ENCODE measurements at places on chromosomes 7 and 10. TPM values are rescaled to one million over a fixed set of nuclear protein-coding genes. Genes with fewer than 3 reads are reported as not detected.

DNA sequence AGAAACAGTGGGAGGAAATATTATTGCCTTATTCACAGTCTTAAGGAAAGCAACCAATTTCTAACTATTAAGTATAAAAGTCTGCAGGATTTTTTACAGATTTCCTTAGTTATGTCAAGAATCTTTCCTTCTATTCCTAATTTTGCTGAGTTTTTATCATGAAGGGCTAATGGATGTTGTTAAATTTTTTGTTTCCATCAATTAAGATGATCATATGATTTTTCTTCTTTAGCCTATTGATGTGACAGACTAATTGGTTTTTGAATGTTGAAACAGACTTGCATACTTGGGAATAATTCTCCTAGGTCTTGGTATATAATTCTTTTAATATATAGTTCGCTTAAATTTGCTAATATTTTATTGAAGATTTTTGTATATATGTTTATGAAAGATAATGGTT, 569.1 kb upstream of the KCND2 start:
- H3K27me3 ChIP-seq = no peaks in the 10 kb centered on the region
- no peaks in the 10 kb centered on the region for H3K4me1 ChIP-seq
- no peaks in the 10 kb centered on the region for H3K36me3 ChIP-seq
- DNase-seq = no peak
- no peak overlapping the region for H3K4me3 ChIP-seq

DNA sequence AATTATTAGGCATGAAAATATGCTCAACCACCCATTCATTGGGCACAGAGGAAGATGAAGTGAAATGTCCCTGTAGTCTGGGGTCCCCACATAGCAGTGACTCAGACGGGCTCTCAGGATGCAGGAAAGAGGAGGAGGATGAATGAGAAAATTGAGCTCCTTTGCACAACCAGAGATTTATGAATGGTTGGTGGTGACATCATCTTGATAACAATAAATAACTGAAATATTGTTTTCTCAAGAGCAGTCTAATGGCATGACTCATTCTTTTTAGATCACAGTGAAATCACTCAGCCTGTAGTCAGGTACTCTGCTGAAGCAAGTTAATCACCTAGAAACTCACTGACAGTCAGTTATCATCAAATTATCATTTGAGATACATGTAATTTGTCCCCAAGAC, 254.1 kb downstream of the RELN start:
- H3K4me3 ChIP-seq = no peak overlapping the region
- no peak overlapping the region for H3K27ac ChIP-seq

DNA sequence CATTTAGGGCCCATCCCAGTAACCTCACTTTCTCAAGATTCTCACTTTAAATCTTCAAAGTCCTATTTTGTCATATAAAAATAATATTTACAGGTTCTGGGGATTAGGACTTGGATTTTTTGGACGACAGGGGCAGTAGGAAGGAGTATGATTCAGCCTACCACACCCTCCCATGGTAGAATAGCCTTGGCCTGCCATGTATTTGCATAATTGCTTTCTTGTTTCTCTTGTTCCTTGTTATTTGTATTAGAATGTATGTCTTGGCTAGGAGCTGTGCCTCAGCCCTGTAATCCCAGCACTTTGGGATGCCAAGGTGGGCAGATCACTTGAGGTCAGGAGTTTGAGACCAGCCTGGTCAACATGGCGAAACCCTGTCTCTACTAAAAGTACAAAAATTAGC, 92.5 kb downstream of the ELAPOR2 start:
- no peak overlapping the region for H3K27ac ChIP-seq
- no peaks in the 10 kb centered on the region for H3K27me3 ChIP-seq
- H3K36me3 ChIP-seq = no peaks in the 10 kb centered on the region
- H3K4me1 ChIP-seq = no peaks in the 10 kb centered on the region

GRCh38 chr7:26508917-26509316, 217.3 kb downstream of the SNX10 start:
- peaks cover 12% of the 10 kb centered on the region for H3K4me1 ChIP-seq
- no peak overlapping the region for H3K27ac ChIP-seq
- peaks cover 5% of the 10 kb centered on the region for H3K27me3 ChIP-seq
- DNase-seq = no peak
- H3K4me3 ChIP-seq = no peak overlapping the region
- no peaks in the 10 kb centered on the region for H3K36me3 ChIP-seq

GRCh38 chr10:108427146-108427545, 1262.6 kb upstream of the SORCS1 start:
- DNase-seq = no peak
- H3K4me1 ChIP-seq = no peaks in the 10 kb centered on the region

DNA sequence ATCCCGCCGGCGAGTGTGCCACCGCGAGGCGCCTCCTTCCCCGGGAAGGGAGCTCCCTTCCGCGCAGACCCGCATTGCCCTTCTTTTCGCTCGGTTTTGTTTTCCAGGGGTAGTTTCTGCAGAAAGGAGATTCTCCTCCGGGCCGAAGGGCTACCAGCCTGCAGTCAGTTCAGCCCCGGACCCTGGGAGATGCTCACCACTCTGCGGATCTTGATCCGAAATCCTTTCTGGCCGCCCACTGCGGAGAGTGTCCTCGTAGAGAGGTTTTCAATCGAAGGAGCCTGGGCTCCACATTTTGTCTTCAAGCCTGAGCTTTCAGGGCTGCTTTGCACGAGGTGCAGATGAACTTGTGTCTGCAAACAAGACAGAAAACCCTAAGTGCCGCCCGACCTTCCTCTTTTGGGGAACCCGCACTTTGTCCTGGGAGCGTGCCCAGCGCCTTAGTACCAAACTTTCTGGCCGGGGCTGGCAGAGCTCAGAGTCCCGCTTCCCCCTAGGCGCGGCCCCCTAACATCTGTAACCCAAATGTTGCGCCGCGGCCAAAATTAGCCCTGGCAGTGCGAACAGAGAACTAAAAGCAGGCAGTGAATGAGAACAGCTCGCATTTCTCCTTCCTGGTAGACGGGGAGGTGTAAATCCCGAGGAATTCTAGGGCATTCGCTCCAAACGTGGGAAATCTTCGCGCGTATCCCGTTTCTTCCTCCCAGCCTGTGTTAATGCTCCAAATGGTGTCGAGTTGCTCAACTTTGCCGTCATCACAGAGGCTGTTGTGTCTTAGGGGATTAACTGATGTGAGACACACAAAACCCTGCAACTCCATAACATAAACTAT, 6.7 kb upstream of the EN2 start:
- H3K27me3 ChIP-seq = peaks cover 94% of the 10 kb centered on the region
- peak; percentile 30 for DNase-seq
- H3K4me1 ChIP-seq = peaks cover 46% of the 10 kb centered on the region
- no peak overlapping the region for H3K4me3 ChIP-seq

DNA sequence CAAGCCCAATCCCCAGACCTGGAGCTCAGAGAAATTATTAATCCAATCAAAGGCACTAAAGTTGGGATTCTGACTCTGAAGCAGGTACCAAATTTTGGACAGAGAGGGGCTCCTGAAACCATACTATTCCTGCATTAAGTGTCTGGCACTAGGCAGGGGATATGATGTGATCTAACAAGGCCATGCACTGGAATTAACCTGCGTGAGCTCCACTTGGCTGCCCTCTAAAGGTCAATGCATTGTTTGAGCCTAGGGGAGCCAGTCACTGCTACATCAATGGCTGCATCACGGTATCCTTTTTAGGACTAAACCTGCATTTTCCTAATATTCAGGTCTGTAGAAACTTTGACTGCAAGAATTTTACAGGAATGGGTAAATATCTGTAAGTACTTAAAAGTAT, 42.1 kb downstream of the ST8SIA6 start:
- no peaks in the 10 kb centered on the region for H3K36me3 ChIP-seq
- H3K27ac ChIP-seq = no peak overlapping the region
- no peak for DNase-seq
- H3K27me3 ChIP-seq = no peaks in the 10 kb centered on the region
- H3K4me3 ChIP-seq = no peak overlapping the region

GRCh38 chr7:90828601-90829000, 232.5 kb downstream of the CDK14 start:
- no peak overlapping the region for H3K27ac ChIP-seq
- no peaks in the 10 kb centered on the region for H3K4me1 ChIP-seq
- no peaks in the 10 kb centered on the region for H3K27me3 ChIP-seq
- no peaks in the 10 kb centered on the region for H3K36me3 ChIP-seq
- H3K4me3 ChIP-seq = no peak overlapping the region

DNA sequence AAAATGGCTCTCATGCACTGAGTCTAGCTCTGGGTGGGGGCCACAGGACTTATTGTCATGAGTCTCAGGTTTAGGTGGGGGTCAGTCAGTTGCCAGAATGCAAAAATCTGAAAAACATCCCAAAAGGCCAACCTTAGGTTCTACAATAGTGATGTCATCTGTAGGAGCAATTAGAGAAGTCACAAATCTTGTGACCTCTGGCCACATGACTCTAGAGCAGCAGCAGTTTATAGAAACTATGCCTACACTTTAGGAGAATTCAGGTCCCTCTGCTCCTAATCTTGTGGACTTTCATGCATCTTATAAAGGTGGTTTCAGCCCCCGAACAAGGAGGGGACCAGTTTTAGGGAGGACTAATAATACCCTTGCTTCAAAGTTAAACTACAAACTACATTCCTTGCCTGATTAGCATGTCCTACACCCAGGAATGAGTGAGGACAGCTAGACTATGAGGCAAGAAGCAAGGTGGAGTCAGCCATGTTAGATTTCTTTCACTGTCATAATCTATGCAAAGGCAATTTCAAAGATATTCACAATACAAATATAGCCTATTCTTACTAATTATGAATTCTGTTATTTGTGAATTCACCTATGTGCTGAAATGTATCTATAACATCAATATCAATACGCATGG, 123.5 kb upstream of the ADCY1 start:
- no peaks in the 10 kb centered on the region for H3K27me3 ChIP-seq
- H3K36me3 ChIP-seq = no peaks in the 10 kb centered on the region
- H3K27ac ChIP-seq = no peak overlapping the region
- peaks cover 3% of the 10 kb centered on the region for H3K4me1 ChIP-seq
- no peak overlapping the region for H3K4me3 ChIP-seq

DNA sequence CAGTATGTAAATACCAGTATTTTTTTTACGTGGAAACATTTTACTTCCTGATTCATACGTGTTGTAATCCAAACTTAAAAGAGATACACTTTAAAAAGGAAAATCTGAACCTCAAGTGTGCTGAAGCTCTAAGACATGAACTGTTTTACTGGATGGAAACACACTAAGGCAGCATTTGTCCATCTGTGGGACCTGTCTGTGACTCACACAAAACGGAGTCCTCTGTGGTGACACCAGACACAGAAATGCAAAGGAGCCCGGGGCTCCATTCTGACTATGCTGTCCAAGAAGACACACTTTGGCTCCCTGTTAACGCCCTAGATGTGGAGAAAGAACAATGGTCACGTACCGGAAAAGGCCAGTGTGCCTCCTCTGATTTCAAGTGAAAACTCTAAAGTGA, 23.9 kb downstream of the RNF133 start:
- peak; percentile 20 for DNase-seq
- no peak overlapping the region for H3K4me3 ChIP-seq
- no peaks in the 10 kb centered on the region for H3K27me3 ChIP-seq
- H3K27ac ChIP-seq = peak overlapping the region; percentile 19
- no peaks in the 10 kb centered on the region for H3K36me3 ChIP-seq

GRCh38 chr10:23310404-23310803, 34.2 kb downstream of the C10orf67 start:
- H3K4me3 ChIP-seq = no peak overlapping the region
- DNase-seq = no peak
- no peak overlapping the region for H3K27ac ChIP-seq
- no peaks in the 10 kb centered on the region for H3K27me3 ChIP-seq
- H3K36me3 ChIP-seq = no peaks in the 10 kb centered on the region
- no peaks in the 10 kb centered on the region for H3K4me1 ChIP-seq

GRCh38 chr10:133235932-133236331, 1.7 kb upstream of the VENTX start:
- H3K36me3 ChIP-seq = no peaks in the 10 kb centered on the region
- H3K27ac ChIP-seq = no peak overlapping the region

GRCh38 chr7:87608431-87608830, 7.7 kb upstream of the ABCB1 start:
- H3K27ac ChIP-seq = no peak overlapping the region
- no peak overlapping the region for H3K4me3 ChIP-seq
- H3K36me3 ChIP-seq = no peaks in the 10 kb centered on the region
- H3K27me3 ChIP-seq = no peaks in the 10 kb centered on the region

DNA sequence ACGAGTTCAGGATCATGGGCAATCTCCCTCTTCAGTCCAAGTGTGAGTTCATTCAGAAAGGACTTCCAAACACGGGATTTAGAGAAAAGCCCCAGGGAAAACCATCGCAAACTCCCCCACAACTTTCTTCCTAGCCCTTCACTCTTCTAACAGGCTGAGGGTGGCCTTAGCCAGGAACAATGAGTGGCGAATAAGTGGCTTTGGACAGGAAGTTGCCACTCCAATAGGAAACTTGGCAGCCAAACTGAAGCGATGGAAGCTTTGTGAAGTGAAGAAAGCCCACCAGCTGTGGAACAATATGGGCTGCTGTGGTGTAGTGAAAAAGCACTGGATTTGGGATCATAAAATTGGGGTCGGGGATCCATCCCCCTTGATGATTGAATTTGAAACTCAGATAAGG, 193.2 kb downstream of the TEX36 start:
- no peaks in the 10 kb centered on the region for H3K36me3 ChIP-seq
- no peak overlapping the region for H3K27ac ChIP-seq
- H3K4me1 ChIP-seq = peaks cover 8% of the 10 kb centered on the region
- H3K4me3 ChIP-seq = no peak overlapping the region
- no peaks in the 10 kb centered on the region for H3K27me3 ChIP-seq

- H3K4me1 ChIP-seq = peaks cover 3% of the 10 kb centered on the region
- no peak overlapping the region for H3K4me3 ChIP-seq
- H3K36me3 ChIP-seq = no peaks in the 10 kb centered on the region
- no peaks in the 10 kb centered on the region for H3K27me3 ChIP-seq
These were observed 35.8 kb upstream of the DNMBP start for GRCh38 chr10:100045592-100045991.

GRCh38 chr7:105016709-105017656, 3.0 kb downstream of the KMT2E start:
- no peak for DNase-seq
- peak overlapping the region; percentile 98 for H3K4me3 ChIP-seq
- H3K36me3 ChIP-seq = no peaks in the 10 kb centered on the region
- peak overlapping the region; percentile 100 for H3K27ac ChIP-seq
- peaks cover 6% of the 10 kb centered on the region for H3K4me1 ChIP-seq
- H3K27me3 ChIP-seq = no peaks in the 10 kb centered on the region

- no peaks in the 10 kb centered on the region for H3K27me3 ChIP-seq
- H3K4me3 ChIP-seq = no peak overlapping the region
- H3K36me3 ChIP-seq = no peaks in the 10 kb centered on the region
- H3K4me1 ChIP-seq = no peaks in the 10 kb centered on the region
These were observed 75.1 kb downstream of the NOD1 start for GRCh38 chr7:30403477-30403876.

GRCh38 chr10:56836659-56837058, 475.6 kb upstream of the ZWINT start:
- no peak overlapping the region for H3K27ac ChIP-seq
- no peak overlapping the region for H3K4me3 ChIP-seq
- no peaks in the 10 kb centered on the region for H3K27me3 ChIP-seq
- DNase-seq = no peak
- no peaks in the 10 kb centered on the region for H3K4me1 ChIP-seq

The PON3 gene
- polyA plus RNA-seq = 4.3 TPM

The ACTR3C gene
- polyA plus RNA-seq = 1.1 TPM

The EIF5AL1 gene
- 2.2 TPM for polyA plus RNA-seq

The SFTPA1 gene
- not detected for polyA plus RNA-seq

The MBLAC1 gene
- 5.8 TPM for polyA plus RNA-seq

The ALOX5 gene
- polyA plus RNA-seq = 3.8 TPM

The GNAT3 gene
- not detected for polyA plus RNA-seq

The LSM5 gene
- 65.0 TPM for polyA plus RNA-seq

The CYP26C1 gene
- polyA plus RNA-seq = not detected

The FKBP6 gene
- polyA plus RNA-seq = 0.39 TPM
